ENCODE measurements at places on chromosomes 1 and 21. TPM values are rescaled to one million over a fixed set of nuclear protein-coding genes. Genes with fewer than 3 reads are reported as not detected.

AADACL4 gene
- not detected for total RNA-seq

GBP5 gene
- total RNA-seq: 0.32 TPM

LCE1D gene
- total RNA-seq: not detected

FAM89A gene
- 7.7 TPM for total RNA-seq

EFNA4 gene
- 2.6 TPM for total RNA-seq

SPRR4 gene
- total RNA-seq: not detected

SPRR2E gene
- total RNA-seq: not detected

IL19 gene
- 1.7 TPM for total RNA-seq

SPRR1B gene
- total RNA-seq: not detected

TMEM81 gene
- 0.97 TPM for total RNA-seq

RBP7 gene
- total RNA-seq: 0.43 TPM

RCC2 gene
- total RNA-seq: 74.7 TPM

CD5L gene
- not detected for total RNA-seq

SPRR2A gene
- not detected for total RNA-seq

GBP3 gene
- 24.8 TPM for total RNA-seq

TTLL10 gene
- not detected for total RNA-seq

ETNK2 gene
- 12.2 TPM for total RNA-seq

RNU1-2 gene
- total RNA-seq: not detected

S100A10 gene
- 70.0 TPM for total RNA-seq

EFNA3 gene
- total RNA-seq: 0.43 TPM

PFKFB2 gene
- 6.9 TPM for total RNA-seq

KIF21B gene
- total RNA-seq: 0.32 TPM

Data from fibroblast of villous mesenchyme (primary cell).